Esophagus mucosa (tissue), 1 donor: ENCODE measurements at places on chromosomes 1 and 21.
A peak's percentile ranks its signal among the peaks of the same experiment; 100 is the strongest.

DNA sequence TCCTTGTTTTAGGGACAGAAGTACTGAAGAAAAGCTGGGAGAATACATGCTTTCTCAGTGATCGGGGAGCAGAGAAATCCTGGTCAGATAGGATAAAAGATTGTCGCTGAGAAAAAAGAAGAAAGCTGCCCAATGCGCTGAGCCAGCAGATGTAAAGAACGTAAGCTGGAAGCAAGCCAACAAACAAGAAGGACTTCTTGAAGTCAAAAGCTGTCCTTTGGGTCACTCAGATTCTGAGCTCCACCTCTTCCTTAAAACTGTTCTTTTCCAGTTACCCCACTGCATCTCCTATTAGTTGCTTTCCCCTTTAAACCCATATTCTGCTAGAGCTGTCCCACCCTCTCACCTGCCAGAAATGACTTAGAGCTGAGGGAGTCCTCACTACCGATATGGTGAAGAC is 64.8 kb downstream of the GPR137B start:
- no peak for ATAC-seq

GRCh38 chr1:185338719-185339622 is 21.9 kb upstream of the IVNS1ABP start:
- peak; percentile 36 for ATAC-seq

- peak; percentile 88 for ATAC-seq
These were observed 307.8 kb upstream of the USP25 start for GRCh38 chr21:15421947-15422346.

DNA sequence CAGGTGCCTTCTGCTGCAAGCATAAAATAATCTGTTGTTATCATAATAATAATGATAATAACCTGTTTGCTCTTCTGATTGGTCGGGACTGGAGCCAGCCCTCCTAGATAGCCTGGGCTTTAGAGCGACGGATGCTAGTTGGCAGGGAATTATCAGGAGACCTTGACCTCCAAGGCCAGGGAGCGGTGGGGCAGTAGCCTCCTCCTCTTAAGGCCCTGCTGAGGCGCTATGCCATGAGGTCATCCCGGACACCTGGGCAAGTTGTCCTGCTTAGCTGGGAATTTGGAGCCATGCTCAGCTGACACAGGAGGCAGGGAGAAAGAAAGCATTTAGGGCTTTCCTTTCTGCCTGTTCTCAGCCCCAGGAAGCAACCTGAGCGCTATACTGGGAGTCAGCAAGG is 15.6 kb downstream of the C1orf115 start:
- no peak for ATAC-seq

DNA sequence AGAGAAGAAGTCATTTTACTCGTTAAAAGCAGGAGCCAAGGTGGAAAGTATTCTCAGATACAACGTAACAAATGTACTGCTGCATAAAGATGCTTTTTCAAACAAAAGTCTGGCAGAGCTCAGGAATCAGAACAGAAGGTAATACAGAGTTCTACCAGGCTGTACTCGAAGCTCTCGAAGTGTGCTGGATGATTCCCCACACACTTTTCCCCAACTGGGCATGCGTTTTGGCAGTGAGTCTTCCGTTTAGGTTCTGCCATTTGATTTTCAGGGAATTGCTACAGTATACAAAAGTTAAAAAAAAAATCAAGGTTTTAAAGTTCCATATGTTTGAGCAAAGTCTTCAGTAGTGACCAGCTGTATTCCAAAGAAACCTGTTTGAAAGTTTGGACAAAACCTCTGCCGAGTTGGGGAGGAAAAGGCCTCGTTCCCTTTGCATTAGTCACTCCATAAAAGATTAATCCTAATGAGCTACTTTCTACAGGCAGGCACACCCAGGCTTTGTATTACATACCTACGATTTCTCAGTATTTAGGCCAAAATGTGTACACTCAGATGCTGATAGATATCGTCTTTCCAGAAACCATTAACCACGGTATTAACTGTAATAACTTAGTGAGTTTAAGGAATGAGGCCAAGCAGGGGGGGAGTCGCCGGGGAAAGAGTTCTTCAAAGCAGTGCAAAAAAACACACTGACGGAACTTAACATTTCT is 477.1 kb downstream of the LMO4 start:
- peak; percentile 90 for ATAC-seq

DNA sequence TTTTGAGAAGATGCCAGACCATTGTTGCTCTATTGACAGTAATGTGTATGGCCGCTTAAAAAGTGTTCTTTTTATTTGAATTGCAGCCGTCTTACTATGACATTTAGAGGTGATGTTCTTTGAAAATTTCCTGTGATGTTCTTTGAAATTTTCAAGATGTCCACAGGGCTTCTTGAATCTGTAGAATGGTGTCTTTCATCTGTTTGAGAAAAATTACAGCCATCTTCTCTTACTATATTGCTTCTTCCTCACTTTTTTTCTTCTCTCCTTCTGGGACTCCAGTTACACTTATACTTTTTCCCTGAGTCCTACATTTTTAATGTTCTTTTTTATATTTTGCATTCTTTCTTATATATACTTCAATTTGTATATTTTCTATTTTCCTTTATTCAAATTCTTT is 57.4 kb downstream of the DIP2A start:
- ATAC-seq = no peak

DNA sequence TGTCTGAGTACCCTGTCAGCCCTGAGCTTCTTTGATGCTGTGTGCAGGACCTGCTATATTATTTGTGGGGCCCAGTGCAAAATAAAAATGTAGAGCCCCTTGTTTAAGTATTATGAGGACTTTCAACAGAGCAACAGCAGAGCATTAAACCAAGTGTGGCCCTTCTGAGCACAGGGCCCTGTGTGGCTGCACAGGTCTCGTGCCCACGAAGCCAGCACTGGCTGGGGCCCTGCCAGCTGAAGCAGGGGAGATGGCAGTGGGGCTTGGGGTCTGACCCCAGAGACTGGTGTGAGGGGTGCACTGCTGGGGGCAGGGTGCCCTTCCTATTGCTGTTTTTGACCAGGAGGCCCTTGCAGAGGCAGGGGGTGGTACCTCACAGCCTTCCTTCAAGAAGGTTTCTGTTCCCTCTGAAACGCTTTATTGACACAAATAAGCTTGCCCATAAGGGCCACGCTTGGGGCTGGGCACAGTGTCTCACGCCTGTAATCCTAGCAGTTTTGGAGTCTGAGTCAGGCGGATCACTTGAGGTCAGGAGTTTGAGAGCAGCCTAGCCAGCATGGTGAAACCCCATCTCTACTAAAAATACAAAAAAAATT is 2.2 kb upstream of the SEMA4A start:
- ATAC-seq = peak; percentile 22

GRCh38 chr1:225851805-225852204 is 30.4 kb downstream of the TMEM63A start:
- ATAC-seq = no peak

- ATAC-seq = no peak
These were observed 79.0 kb downstream of the GALNT2 start for GRCh38 chr1:230145953-230146476.

- ATAC-seq = no peak
These were observed 29.4 kb upstream of the BMP8A start for GRCh38 chr1:39462074-39462473.

GRCh38 chr1:235401251-235401650 is 34.0 kb downstream of the TBCE start:
- ATAC-seq = no peak

DNA sequence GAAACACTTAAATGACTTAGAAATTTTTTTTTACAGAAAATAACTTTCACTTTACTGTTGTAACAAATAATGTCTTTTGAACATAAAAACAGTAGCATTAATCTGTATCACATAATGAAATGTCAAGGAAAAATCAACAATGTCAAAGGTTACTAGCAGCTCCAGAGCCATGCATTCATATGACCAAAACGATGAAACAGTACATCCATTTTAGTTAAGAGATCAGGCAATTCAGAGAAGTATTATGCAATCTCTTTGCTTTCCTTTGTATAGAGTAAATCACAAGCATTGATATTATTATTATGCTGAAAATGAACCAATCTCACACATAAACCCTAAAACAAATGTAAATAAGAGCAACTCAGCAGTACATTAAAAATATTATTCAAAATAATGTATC is 748.9 kb downstream of the PLA2G4A start:
- no peak for ATAC-seq

DNA sequence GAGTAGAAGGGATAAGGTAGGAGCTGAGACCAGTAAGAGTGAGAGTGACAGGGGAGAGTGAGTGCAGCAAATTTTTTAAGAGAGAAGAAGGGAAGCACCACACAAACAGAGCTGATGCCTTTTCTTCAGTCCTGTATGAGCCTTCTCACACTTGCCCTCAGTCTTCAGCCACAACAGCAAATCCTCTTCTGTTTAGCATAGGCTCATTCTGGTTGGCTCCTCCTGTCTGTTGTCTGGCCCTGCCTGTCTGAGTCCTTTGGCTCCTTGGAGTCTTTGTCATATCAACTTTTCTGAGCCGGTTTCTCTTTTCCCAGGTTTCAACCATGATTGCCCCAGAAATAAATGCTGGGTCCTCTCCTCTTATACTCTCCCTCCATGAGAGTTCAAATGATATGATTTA is 12.7 kb upstream of the CASQ1 start:
- ATAC-seq = no peak
